ENCODE measurements at places on chromosomes 4 and X. TPM values are rescaled to one million over a fixed set of nuclear protein-coding genes. Genes with fewer than 3 reads are reported as not detected.

The GAGE13 gene
- total RNA-seq, result not detected

- DNase-seq, result no peak
These were observed 191.9 kb downstream of the MAB21L2 start for GRCh38 chr4:150773729-150774449.

The MID1 gene
- 7.8 TPM for total RNA-seq

DNA sequence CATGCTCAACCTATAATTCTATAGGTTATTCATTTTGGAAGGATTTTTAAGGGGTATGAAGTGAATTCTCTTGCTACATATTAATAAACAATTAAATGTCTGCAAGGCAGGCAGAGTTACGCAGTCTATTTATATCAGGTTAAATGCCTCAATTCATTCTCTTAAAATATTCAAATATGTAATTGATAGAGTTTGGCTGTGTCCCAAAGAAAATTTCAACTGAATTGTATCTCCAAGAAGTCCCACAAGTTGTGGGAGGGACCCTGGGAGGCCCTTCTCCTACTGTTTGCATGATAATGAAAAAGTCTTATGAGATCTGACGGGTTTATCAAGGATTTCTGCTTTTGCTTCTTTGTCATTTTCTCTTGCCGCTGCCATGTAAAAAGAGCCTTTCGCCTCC, 576.1 kb downstream of the TMA16 start:
- DNase-seq, result no peak

DNA sequence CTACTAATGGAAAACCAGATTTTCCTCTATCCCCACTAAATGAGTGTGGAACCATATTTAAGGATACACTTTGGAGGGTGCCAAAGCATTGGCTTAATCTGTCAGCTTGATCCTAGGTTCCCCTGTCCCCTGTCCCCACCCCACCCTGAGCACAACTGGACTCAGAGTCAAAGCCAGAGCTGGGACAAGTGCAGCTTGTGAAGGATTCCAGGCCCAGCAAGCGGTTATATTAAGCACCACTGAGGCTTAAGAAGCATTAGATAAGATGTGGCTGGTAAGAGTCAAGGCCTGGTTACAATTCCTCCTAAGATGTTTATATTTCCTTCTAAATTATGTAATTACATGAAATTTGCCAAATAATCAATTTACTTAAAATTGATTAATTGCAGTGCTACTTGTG, 350.0 kb upstream of the GATB start:
- DNase-seq, result no peak

GRCh38 chr4:575281-576141, 584 bp downstream of the TMEM271 start:
- DNase-seq, result peak; percentile 32

The NUP62CL gene
- 1.3 TPM for total RNA-seq

The CLTRN gene
- total RNA-seq, result 0.68 TPM

DNA sequence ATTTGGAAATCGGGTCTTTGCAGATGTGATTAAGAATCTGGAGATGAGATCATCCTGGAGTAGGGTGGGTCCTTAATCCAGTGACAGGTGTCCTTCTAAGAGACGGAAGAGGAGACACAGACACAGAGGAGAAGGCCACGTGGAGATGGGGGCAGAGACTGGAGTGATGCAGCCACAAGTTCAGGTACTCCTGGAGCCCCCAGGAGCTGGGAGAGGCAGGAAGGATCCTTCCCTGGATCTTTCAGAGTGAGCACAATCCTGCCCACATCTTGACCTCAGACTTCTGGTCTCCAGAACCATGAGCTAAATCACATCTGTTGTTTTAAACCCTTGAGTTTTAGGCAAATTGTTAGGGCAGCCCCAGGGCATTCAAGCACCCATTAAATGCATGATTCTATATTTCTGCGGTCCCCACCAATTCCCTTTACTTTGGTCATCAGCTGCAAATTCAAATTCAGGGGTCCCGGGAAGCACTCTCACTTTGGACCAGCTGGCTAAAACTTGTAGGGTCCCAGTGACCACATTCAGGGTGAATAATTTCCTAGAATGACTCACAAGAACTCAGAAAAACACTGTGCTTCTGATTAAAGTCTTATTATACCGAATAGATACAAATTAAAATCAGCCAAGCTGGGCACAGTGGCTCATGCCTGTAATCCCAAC, 12.8 kb upstream of the AKAP17A start:
- no peak for DNase-seq

GRCh38 chr4:48739560-48740019, 40.5 kb downstream of the FRYL start:
- no peak for DNase-seq

The ZC4H2 gene
- total RNA-seq, result 2.4 TPM

GRCh38 chr4:169330095-169330494, 59.3 kb upstream of the SH3RF1 start:
- DNase-seq, result no peak

The EDA2R gene
- total RNA-seq, result 0.87 TPM

The PCDH7 gene
- 164 TPM for total RNA-seq
